Kasumi-1 (cell line): ENCODE measurements at places on chromosomes 7 and 10.

DNA sequence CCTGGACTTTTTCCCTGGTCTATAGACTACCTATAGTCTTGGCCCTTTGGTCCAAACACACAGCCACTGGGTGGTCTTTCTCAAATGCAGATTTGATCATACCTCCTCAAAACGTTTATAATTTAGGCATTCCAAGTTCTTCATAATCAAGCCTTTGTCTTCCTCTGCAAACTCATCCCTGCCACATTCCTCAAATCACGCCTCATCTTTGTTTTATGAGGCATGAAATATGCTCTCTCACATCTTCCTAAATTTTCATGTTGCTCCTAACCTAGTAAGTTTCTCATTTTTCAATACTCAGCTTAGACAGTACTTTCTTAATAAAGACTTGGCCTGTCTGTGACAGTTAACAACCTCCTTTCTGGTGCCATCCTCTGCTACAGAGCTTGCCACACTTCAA is 10.9 kb upstream of the HERC4 start:
- no peak for DNase-seq

- no peak for DNase-seq
These were observed 53.9 kb upstream of the SKAP2 start for GRCh38 chr7:26918241-26918640.

- DNase-seq, result peak; percentile 98
These were observed 43.2 kb downstream of the CCNY start for GRCh38 chr10:35379226-35380137.

DNA sequence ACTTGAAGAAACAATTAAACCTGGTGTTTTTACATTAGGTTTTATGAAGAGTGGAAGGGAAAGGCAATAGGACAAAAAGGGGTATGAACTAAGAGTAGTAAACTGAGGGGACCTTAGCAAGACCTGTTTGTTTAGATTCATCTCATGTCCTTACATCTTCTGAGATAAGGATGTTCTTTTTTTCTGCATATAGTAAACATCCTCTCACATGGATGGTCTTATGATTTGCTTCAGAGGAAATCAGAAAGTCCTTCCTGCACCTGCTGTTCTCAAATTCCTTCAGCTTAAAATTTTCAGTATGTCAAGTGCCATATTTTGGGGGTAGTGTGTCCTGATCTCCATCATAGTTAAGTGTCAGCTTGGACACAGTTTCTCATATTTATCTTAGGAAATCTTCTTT is 232.6 kb downstream of the ADK start:
- no peak for DNase-seq

- DNase-seq, result no peak
These were observed 21.5 kb downstream of the BTAF1 start for GRCh38 chr10:91944880-91945630.

DNA sequence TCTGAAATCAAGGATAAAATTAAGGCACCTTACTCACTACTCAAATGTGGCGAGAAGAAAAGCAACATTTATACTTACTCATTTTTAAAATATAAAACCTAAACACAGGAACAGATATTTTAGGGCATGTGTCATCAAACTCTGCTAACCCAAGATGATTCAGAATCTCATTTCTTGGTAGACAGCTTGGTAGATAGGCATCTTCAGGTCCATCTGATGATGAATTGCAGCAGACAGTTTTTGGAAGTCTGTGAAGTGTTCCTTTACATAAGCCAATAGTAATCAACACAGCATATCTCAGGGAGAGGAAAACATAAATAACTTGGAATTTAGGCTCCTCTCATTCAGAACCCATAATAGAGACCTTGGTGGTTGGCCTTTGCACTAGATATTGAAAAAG is 3.4 kb downstream of the HIPK2 start:
- no peak for DNase-seq

DNA sequence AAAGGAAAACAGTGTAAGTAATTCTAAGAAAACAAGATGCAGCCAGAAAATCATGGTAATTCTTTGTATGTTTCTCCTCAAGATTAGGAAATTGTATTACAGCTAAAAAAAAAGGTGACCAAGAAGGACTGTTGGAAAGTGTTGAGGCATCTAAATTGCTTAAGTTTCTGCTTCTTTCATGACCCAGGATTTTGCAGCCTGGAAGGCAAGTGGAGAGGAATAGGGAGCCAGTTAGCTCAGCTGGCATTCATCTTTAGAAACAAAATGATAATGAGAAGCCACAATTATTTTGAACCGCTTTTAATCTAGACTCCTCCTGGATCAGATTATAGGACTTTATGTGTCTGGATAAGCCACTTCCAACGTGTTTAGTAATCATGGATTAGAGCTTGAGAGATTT is 56.8 kb upstream of the TMEM229A start:
- no peak for DNase-seq

DNA sequence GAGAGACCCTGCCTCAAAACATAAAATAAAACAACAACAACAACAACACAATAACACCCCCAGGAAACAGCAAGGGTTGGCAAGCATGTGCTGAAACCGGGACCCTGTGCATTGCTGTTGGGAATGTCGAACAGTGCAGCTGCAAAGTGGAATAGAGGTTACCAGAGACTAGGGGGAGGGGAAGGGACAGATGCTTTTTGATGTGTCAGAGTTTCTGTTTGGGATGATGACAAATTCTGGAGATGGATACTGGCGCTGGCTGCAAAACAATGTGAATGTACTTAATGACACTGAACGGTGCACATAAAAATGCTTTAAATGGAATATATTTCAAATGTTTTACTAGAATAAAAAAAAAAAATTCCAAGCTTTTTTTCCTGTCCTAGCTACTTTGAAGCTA is 241.8 kb downstream of the TEX36 start:
- DNase-seq, result no peak

GRCh38 chr7:150964593-150965111 is 13.5 kb downstream of the KCNH2 start:
- DNase-seq, result peak; percentile 78

DNA sequence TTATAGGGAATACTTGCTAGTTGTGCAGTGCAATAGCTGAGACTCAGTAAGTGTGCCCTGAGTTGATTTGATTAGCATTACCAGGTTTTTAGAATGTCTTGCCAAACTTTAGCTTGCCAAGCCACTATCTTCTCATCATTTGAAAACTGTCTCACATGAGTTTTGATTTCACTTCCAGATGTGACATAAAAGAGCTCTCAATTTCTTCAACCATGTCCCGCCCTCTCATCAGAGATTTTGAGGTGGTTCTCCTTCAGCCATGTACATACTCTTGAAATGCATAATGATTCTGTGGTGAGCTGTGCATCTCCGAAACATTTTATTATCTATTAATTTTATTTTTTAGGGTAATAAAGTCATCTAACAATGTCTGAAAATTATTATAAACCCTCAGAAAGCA is 215.0 kb upstream of the SEMA3E start:
- DNase-seq, result no peak

DNA sequence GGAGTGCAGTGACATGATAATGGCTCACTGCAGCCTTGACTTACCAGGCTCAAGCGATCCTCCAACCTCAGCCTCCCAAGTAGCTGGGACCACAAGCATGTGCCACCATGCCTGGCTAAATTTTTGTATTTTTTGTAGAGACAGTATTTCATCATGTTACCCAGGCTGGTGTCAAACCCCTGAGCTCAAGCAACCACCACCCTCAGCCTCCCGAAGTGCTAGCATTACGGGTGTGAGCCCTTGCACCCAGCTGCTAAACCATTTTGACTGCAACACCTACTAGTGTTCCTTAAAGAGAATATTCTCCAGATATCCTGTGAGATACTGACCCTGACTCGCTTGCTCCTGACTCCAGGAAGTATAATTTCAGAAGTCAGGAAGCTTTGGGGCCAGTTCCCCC is 85.8 kb downstream of the PLXNA4 start:
- DNase-seq, result no peak

GRCh38 chr7:93817526-93817925 is 73.0 kb downstream of the TFPI2 start:
- no peak for DNase-seq

- DNase-seq, result no peak
These were observed at the start of gene NPS for GRCh38 chr10:127549009-127549408. Gene NPS, plus strand, starts transcription at chr10:127549309. Its CDS starts 60 bp downstream, at chr10:127549369.

DNA sequence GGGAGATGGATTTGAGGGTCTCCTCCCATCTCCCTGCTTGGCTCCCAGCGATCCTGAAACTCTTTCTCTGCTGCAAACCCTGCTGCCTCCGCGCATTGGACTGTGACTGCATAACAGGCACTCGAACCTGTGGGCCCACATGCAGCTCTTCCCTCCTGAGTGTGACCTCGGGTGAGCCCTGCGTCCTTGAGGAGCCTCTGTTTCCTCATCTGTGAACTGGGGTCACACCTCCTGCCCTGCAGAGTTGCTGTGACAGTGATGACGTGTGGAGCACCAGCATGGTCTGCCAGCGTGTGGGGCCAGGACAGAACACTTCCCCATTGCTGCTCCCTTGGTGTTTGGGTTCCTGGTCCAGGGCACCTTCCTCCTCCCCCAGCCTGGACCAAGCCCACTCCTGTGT is 46.9 kb upstream of the PSMG3 start:
- no peak for DNase-seq

DNA sequence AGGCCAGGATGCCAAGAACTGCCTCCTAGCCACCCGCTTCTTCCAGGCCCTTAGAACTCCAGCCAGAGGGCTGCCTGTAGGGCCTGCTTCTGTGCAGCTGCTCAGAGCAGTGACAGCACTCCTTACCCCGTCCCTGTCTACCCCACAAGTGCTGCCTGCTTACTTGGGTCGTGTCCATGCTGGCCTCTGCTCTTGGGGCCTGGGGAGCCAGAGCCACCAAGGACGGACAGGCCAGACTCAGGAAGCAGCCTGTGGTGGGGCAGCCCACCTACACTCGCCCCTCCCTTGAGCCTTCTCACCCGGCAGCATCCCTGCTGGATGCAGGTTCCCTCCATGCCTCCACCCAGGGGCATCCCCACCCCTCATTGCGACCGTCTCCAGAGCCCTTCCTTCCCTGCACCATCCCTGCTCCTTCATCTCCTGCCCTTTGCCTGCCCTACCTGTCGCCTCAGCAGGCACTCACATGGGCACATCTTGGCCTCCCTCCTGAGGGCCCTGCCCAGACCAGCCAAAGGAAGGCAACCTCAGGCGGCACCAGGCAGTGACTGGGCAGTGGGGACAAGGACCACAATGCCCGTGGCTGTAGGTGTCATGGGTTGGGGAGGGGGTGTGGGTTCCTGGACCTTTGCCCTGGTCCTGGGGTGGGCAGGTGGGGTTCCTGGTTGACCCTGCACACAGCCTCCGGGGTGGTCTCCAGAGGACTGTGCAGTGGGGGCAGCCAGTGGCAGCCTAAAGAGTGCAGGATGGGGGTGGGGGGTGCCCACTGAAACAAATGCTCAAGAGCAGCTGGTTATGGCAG is 78.0 kb upstream of the TNS3 start:
- DNase-seq, result no peak

DNA sequence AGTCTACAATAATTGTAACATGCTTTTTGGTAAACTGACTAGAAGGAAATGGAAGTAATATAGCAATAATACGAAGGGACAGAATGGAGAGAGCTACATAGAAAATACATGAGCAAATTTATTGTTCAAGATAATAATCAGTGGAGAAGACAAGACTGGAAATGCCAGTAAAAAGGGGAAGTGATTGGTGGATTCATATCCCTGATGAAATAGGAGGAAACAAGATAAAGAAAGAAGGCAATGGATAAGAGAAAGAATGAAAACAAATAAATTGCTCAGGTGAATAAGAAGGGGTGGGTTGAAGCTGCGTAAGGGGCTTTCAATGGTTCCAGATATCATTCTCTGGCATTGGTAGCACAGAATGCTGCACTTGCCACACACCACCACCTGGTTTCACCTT is 135.9 kb downstream of the LRRN3 start:
- DNase-seq, result peak; percentile 10

DNA sequence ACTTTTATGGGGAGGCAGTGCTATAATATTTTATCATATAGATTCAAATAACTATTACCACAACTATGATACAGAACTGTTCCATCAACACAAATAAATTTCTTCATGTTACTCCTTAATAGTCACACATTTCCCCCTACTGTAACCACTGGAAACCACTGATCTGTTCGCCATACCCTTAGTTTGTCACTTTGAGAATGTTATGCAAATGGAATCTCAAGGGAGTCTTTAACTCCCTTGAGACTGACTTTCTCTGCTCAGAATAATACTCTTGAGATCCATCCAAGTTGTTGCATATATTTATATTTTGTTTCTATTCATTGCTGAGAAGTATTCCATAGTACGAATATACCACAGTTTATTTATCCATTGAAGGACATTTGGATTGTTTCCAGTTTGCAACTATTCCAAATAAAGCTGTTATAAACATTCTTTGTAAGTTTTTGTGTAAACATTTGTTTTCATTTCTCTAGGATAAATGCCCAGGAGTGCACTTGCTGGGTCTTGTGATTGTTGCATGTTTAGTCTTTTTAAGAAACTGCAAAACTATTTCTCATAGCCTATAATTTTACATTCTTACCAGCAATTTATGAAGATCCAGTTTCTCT is 19.7 kb upstream of the PON2 start:
- DNase-seq, result no peak

- DNase-seq, result no peak
These were observed 66.2 kb upstream of the C10orf90 start for GRCh38 chr10:126736727-126737126.

DNA sequence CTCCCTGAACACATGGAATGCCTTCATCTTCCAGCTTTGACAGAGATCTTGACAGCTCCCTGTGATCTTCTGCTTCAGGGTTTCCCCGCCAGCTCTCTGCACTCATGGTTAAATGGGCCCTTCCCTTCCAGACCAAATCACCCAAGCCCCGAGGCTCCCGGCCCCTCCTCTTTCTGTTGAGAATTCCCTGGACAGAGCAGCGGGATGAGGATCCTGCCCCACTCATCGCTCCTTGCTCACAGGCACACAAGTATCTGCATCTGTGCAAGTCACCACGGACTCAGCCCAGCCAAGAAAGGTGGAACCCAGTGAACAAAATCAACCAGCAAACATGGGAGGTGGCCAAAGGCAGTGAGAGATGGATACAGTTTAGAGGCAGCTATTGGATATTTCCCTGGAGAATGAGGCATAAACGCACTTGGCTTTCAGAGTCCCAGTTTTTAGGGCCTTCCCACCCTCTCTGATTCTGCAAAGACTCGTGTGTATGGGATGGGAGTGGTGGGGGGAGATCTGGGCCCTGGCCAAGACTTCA is 37.7 kb upstream of the CXCL12 start:
- no peak for DNase-seq

DNA sequence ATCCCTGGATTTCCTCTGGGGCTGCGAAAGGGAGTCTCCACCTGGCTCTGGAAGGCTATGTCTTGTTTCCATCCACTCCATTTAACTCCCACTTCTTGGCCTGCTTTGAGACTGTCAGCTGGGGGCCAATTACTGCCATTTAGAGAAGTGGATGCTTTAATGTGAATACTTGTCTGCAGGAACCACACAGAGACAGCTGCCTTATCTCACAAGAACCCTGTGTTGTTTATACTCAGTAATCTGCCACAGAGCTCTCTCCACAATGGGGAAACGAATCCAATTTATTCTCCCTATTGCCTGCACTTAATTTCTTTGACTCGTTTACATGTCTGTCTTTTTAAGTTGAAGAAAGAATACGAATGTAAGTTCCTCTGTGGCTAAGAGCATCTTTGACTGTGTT is 787.0 kb upstream of the C7orf33 start:
- DNase-seq, result no peak
